Breast epithelium (tissue), 4 donors: ENCODE measurements at places on chromosomes 3 and 15. TPM values are rescaled to one million over a fixed set of nuclear protein-coding genes. Genes with fewer than 3 reads are reported as not detected.

DNA sequence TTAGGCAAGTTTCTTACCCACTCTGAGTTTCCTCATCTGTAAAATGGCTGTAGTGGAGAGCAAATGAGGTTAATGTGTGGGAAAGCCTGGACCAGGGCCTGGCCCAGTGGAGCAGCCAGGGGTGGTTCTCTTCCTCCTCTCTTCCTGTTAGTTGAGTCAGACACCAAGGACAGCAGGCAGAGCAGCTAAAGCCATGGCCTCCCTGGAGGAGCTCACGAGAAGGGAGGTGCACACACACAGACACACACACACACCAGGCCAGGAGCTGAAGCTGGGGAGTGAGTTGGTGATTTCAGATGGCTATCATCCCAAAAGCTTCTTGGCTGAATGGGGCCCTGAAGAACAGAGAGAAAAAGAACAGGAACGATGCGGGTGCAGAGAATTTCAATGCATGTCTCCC is 33.2 kb upstream of the TSPAN3 start:
- H3K4me1 ChIP-seq, result no peaks in the 10 kb centered on the region
- no peaks in the 10 kb centered on the region for H3K36me3 ChIP-seq
- H3K27ac ChIP-seq, result no peak overlapping the region
- no peak for DNase-seq
- no peaks in the 10 kb centered on the region for H3K27me3 ChIP-seq
- H3K4me3 ChIP-seq, result no peak overlapping the region

The NUTM1 gene
- total RNA-seq, result not detected

GRCh38 chr3:172700256-172700655 is 10.6 kb downstream of the NCEH1 start:
- no peak for DNase-seq
- H3K36me3 ChIP-seq, result no peaks in the 10 kb centered on the region
- no peaks in the 10 kb centered on the region for H3K27me3 ChIP-seq
- no peak overlapping the region for H3K27ac ChIP-seq
- H3K4me1 ChIP-seq, result peaks cover 5% of the 10 kb centered on the region
- no peak overlapping the region for H3K4me3 ChIP-seq

- H3K4me3 ChIP-seq, result no peak overlapping the region
- no peak for DNase-seq
- no peaks in the 10 kb centered on the region for H3K4me1 ChIP-seq
- no peaks in the 10 kb centered on the region for H3K27me3 ChIP-seq
- H3K36me3 ChIP-seq, result no peaks in the 10 kb centered on the region
- H3K27ac ChIP-seq, result no peak overlapping the region
Measured at GRCh38 chr3:20537234-20537633, 351.2 kb upstream of the SGO1 start.

The ADAMTSL3 gene
- total RNA-seq, result 3.9 TPM

DNA sequence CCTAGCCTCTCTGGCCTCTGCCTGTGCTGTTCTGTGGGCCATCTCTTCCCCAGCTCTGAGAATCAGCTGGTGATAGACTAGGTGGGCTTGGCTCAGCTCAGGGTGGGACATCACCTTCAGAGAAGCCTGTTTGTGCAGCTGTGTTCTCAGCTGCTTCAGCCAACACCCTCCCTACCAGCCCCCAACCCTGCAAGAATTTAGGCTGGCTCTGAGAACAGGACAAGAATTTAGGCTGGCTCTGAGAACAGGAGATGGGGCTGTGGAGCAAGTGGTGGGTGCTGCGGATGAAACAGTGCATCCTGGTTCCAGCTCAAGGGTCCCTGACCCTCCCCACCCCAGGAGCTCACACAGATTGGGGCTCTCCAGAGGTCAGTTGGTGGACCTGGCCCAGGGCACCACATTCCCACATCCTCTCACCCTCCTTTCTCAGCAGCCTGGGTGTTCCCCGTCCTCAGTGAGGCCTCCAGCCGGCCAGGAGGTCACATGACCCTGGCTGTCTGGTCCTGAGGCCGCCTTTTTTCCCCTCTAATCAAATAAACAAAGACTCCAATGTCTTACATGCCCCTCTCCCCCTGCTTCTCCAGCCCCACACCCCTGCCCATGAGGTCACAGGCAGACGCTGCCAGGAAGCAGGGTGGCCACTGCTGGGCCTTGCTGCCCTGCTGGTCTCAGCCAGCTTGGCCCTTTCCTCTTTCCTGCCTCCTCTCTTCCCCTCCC is 14.9 kb downstream of the PLEKHO2 start:
- H3K36me3 ChIP-seq, result no peaks in the 10 kb centered on the region
- H3K27ac ChIP-seq, result peak overlapping the region; percentile 33
- DNase-seq, result no peak
- no peaks in the 10 kb centered on the region for H3K27me3 ChIP-seq
- H3K4me3 ChIP-seq, result no peak overlapping the region

GRCh38 chr3:132963786-132964185 is 74.4 kb upstream of the TMEM108 start:
- no peaks in the 10 kb centered on the region for H3K36me3 ChIP-seq
- no peak for DNase-seq
- H3K4me3 ChIP-seq, result no peak overlapping the region
- no peaks in the 10 kb centered on the region for H3K27me3 ChIP-seq
- no peaks in the 10 kb centered on the region for H3K4me1 ChIP-seq

DNA sequence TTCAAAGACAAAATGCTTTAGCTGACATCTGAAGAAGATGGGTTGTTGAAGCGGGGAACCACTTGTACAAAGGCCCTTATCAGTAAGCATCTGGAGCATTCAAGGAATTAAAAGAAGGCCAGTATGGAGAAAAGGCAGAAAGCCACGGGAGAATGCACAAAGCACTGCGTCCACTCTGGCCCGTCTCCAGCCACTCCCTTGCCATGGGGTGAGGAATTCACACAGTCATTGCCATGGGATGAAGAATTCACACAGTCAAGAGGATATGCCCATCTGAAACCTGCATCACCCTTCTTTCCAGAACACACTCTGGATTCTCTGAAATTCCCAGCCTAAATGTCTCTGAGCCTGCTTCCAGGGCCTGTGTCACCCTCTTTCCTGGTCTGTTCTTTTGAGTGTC is 26.7 kb upstream of the STAG1 start:
- no peaks in the 10 kb centered on the region for H3K4me1 ChIP-seq
- DNase-seq, result no peak
- H3K4me3 ChIP-seq, result no peak overlapping the region
- no peaks in the 10 kb centered on the region for H3K27me3 ChIP-seq
- H3K36me3 ChIP-seq, result no peaks in the 10 kb centered on the region

The CACNA1D gene
- 0.96 TPM for total RNA-seq

- DNase-seq, result no peak
- no peaks in the 10 kb centered on the region for H3K4me1 ChIP-seq
- no peaks in the 10 kb centered on the region for H3K36me3 ChIP-seq
- no peak overlapping the region for H3K4me3 ChIP-seq
- H3K27me3 ChIP-seq, result no peaks in the 10 kb centered on the region
Measured at GRCh38 chr15:37550360-37551024, 383.9 kb upstream of the TMCO5A start.

DNA sequence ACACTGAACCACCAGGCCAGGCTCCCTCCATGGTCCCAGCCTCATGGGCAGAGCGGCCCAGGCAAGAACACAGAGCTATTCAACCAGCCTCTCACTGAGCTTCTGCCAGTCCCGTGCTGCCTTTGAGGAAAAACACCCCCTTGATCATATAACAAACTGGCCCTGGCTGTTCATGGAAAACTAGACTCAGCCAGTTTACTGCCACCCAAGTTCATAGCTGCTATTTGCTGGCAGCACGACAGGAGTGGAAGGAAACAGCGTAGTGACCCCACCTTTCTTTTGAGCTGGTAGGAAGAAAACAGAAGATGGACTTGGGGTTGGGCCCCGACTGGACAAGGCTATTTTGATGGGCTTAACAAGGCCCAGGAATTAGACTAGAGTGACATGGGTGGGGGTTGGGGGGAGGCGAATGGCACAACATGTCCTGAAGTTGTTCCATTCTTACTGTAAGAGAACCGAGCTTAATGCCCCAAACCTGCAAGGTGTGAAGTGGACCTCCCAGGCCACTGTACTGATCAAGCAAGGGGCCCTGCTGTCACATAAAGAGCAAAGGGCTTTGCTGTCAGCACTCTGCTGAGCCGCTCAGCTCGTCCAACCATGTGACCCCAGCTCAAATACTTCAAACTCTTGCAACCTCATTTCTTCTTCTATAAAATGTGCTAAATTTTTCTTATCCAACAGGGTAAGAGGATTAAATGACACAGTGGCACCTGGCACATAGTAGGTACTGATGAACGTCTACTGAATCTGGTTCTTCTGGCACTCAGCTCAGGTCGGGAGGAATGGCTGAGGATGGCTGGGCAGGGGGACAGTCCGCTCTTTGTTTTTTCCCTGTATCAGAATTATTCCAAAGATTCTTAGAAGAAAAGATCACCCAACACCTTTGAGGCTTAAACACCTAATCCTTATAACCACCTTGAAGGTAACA is 1.6 kb downstream of the FBXL22 start:
- no peaks in the 10 kb centered on the region for H3K27me3 ChIP-seq
- DNase-seq, result no peak
- peaks cover 10% of the 10 kb centered on the region for H3K4me1 ChIP-seq
- H3K36me3 ChIP-seq, result no peaks in the 10 kb centered on the region
- peak overlapping the region; percentile 90 for H3K4me3 ChIP-seq

The ARGFX gene
- total RNA-seq, result not detected

DNA sequence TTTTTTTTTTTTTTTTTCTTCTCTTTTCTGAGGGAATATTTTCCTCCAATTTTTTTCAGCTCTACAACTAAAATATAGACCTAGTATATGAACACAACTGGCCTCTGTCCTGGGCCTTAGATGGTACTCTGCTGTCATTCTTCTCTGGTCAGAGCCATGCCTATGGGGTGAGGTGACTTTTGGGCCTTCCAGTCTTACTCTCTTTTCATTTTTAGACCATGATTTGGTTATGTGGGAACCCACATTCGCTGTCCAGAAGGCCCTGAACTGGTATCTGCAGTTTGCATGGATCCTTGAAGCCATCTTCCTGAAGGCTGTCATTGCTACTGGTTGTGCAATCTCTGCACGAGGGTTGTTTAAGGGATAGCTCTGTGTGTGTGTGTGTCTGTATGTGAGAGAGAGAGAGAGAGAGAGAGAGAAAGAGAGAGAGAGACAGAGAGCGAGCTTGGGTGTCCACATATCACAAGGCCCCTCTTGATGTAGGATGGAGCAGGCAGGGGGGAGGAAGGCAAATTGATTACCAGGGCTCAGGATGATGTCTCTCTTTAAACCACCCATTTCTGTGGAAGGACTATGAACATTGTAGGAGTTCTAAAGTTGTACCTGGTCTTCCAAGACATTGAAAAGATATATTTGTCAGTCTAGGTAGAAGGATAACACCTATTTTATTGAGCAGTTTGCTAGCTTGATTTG is 6.9 kb downstream of the TGFBR2 start:
- no peaks in the 10 kb centered on the region for H3K36me3 ChIP-seq
- H3K27me3 ChIP-seq, result no peaks in the 10 kb centered on the region
- no peaks in the 10 kb centered on the region for H3K4me1 ChIP-seq
- no peak for DNase-seq

DNA sequence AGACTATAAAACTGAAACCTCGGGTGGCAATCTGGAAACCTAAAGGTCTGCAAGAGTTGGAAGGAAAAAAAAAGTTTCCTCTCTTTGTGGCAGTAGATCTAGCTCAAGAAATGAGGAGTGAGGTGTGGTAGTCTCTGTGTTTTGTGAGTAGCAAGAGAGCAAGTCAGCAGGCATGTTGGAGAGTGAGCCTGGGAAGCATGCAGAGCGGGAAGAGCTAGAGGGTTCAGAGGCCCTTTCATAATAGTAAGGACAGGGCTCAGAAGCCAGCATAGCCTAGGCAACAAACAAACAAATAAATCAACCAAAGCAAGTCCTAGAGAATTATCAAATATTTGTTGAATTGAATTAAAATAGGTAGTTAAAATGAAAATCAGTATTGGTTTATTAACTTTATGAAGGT is 189.7 kb upstream of the CBLB start:
- no peaks in the 10 kb centered on the region for H3K27me3 ChIP-seq
- H3K36me3 ChIP-seq, result no peaks in the 10 kb centered on the region
- H3K4me3 ChIP-seq, result no peak overlapping the region
- DNase-seq, result no peak
- no peak overlapping the region for H3K27ac ChIP-seq
- no peaks in the 10 kb centered on the region for H3K4me1 ChIP-seq

- no peak for DNase-seq
- no peaks in the 10 kb centered on the region for H3K27me3 ChIP-seq
- no peaks in the 10 kb centered on the region for H3K36me3 ChIP-seq
- no peaks in the 10 kb centered on the region for H3K4me1 ChIP-seq
- H3K27ac ChIP-seq, result no peak overlapping the region
Measured at GRCh38 chr15:57333487-57333886, 42.8 kb upstream of the CGNL1 start.

The PSTPIP1 gene
- 2.6 TPM for total RNA-seq

DNA sequence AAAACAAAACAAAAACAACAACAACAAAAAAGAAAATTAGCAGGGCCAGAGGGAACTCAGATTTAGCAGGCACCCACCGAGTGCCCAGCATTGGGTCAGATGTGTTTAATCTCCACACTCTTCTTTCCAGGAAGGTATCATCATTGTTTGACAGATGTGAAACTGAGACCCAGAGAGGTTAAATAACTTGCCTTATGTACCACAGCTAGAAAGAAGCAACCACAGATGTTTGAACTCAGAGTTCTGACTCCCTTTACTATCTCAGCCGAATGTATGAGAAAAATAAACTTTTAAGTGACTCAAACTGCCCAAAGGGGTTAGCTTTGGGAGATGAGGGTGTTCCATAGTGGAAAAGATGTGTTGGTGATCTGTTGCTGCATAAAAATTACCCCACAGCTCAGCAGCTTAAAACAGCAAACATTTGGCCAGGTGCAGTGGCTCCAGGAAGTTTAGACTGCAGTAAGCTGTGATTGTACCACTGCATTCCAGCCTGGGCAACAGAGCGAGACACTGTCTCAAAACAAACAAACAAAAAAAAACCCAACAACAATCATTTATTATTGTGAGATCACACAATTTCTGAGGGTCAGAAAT is 4.5 kb upstream of the RPP25 start:
- DNase-seq, result no peak
- peaks cover 4% of the 10 kb centered on the region for H3K4me1 ChIP-seq
- no peaks in the 10 kb centered on the region for H3K36me3 ChIP-seq
- no peak overlapping the region for H3K27ac ChIP-seq
- H3K4me3 ChIP-seq, result no peak overlapping the region

The PRR23E gene
- not detected for total RNA-seq

The TRIM42 gene
- total RNA-seq, result not detected

The TNFSF10 gene
- total RNA-seq, result 37.0 TPM
